ENCODE measurements at places on chromosomes 2 and 18.

DNA sequence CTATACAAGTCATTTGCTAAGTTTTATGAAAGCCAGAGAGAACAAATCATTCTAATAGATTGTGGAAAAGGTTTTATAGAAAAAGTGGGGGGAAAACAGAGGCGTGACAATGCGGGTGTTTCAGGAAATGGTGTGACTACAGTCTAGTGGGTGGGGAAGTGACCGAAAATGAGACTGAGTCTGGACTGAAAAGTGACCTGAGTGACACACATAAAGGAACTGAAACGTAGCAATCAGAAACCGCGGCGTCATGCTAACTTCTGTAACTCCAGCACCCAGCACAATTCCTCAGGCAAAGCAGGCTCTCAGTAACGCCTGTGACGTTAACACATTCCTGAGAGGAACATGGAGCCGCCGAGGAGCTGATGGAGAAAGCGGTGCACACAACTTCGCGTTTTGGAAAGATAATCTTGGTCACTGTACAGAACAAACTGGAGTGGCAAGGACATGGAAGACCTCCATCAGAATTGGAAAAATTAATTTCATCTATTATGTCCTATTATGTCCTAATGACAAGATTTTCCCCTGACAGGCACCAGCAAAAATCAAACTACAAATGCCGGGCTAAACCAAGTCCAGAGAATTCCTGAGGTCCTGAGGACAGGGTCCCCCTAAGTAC, 1.4 kb upstream of the CD226 start:
- peak; percentile 69 for DNase-seq

- DNase-seq: no peak
These were observed 47.6 kb upstream of the IL1R1 start for GRCh38 chr2:102094917-102095316.

- DNase-seq: no peak
These were observed 22.0 kb downstream of the AP1S3 start for GRCh38 chr2:223815186-223815883.

- no peak for DNase-seq
These were observed 384.0 kb upstream of the TMEFF2 start for GRCh38 chr2:192578780-192579179.

DNA sequence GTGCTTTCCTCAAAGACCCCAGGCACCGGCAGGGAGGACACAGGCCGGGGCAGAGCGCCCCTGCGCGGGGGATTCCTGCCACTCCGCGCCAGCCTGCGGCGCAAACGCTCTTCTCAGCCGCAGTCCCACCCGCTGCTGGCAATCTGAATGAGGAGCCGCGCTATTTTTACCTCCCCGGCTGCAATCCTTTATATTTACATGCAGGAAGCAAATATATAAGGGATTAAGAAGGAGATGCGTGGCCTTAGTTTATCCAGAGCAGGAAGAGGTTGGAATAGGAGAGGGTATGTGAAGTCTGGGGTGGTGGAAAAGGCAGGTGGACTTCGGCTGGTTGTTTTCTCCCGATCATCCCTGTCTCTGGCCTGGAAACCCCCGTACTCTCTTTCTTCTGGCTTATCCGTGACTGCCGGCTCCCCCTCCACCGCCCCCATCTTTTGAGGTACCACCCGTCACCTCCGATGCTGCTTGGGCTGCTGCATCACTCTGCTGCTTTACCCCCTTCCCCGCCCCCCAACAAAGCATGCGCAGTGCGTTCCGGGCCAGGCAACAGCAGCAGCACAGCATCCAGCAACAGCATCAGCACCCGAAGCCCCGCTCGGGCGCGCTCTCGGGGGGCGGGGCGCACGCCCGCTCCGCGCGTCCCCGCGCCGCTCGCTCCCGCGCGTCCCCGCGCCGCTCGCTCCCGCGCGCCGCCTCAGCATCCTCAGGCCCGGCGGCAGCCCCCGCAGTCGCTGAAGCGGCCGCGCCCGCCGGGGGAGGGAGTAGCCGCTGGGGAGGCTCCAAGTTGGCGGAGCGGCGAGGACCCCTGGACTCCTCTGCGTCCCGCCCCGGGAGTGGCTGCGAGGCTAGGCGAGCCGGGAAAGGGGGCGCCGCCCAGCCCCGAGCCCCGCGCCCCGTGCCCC, at the start of gene ADAM23:
ADAM23 (plus strand) TSS at position 700 of the 902 bp plus-strand sequence. CDS start 335 bp downstream, outside the sequence.
- DNase-seq: no peak

GRCh38 chr2:229586012-229586411, 128.3 kb downstream of the DNER start:
- DNase-seq: no peak

DNA sequence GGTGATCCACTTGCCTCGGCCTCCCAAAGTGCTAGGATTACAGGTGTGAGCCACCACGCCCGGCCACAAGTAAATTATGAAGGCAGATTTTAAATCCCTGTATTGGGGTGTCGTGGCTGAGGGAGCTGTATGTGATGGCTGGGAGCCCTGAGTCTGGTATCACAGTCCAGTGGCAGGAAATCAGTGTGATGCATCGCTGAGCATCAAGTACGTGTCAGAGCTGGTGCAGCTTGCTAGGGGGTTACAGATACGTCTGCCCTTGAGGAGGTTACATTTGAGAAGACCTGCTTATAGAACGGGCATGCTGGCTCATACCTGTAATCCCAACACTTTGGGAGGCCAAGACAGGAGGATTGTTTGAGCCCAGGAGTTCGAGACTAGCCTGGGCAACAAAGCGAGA, 4.3 kb downstream of the ENOSF1 start:
- DNase-seq: no peak

GRCh38 chr2:9405636-9406035, 17.7 kb downstream of the ITGB1BP1 start:
- DNase-seq: no peak

DNA sequence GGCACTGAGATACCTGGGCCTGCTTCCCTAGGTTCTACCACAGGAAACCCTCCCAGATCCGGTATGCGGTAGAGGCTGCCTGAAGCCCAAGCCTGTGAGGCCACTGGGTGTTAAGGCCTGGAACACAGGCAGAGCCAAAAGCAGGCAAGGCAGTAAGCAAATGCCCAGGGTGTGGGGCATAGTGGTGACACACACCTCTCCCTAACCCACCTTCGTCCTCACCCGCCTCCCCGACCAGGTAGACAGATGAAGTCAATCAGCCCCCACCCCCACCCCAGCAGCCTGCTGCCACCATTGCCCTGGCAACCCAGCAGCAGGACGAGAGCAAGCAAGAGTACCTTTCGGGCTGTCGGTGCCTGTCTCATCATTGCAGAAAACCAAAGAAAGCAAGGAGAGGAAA, 6.1 kb downstream of the DCTN1 start:
- DNase-seq: no peak

- no peak for DNase-seq
These were observed 874 bp downstream of the NDUFAF7 start for GRCh38 chr2:37232131-37232933.

DNA sequence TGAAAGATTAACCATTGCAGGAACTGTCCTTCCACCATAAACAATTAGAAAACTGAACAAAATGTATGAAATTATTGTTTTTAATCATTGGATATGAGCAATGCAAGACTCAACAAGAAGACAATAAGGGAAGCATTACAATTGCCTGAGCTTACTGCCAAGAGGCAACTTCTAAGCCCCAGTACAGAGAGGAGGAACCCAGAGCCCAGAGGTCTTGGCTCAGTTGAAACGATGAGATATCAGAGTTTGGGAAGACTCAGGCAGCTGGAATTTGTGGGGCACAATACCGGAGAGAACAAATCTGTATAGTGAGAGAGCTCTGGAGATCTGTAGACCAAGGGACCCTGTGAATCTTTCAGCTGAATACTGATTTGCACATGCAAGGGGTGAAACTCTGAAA, 80.6 kb upstream of the ZFP36L2 start:
- DNase-seq: no peak

DNA sequence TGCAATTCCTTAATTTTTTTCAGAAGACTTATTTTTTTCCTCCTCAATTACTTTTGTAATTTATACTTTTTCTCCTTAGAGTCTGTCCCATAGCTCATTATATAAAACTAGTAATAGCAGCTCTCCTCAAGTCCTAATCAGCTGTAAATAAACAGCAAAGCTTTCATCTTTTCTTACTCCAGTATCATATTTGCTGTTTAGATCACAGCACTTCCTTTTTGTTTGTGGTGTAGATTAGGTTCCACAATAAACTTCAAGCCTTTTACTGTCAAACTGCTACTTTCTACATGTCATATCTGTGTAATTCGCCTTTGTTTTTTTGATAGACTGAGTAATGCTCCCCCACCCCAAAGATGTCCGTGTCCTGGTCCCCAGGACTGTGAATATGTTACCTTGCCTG, 25.5 kb downstream of the GCG start:
- no peak for DNase-seq

- DNase-seq: no peak
These were observed 42.3 kb upstream of the ALPP start for GRCh38 chr2:232336241-232336736.

DNA sequence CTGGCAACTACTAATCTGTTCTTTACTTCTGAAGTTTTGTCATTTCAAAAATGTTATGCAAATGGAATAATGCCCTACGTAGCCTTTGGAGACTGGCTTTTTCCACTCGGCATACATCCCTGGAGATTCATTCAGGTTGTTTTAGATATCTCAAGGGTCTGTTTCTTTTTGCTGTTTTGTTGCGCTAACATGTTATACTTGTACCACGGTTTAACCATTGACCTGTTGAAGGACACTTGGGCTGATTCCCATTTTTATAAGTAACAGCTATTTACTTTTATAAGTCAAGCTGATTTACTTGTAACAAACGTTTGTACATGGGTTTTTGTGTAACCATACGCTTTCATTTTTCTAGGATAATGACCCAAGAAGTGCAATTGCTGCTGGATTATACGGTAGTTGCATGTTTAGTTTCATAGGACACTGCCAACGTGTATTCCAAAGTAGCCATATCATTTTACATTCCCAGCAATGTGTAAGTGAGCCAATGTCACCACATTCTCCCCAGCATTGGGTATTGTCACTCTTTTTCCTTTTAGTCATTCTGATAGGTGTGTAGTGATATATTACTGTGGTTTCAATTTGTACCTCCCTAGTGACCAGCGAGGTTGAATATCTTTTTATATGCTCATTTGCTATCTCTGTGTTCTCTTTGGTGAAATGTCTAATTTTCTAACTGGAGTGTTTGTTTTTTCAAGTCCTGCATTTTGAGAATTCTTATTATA, 36.5 kb upstream of the STAT4 start:
- no peak for DNase-seq

DNA sequence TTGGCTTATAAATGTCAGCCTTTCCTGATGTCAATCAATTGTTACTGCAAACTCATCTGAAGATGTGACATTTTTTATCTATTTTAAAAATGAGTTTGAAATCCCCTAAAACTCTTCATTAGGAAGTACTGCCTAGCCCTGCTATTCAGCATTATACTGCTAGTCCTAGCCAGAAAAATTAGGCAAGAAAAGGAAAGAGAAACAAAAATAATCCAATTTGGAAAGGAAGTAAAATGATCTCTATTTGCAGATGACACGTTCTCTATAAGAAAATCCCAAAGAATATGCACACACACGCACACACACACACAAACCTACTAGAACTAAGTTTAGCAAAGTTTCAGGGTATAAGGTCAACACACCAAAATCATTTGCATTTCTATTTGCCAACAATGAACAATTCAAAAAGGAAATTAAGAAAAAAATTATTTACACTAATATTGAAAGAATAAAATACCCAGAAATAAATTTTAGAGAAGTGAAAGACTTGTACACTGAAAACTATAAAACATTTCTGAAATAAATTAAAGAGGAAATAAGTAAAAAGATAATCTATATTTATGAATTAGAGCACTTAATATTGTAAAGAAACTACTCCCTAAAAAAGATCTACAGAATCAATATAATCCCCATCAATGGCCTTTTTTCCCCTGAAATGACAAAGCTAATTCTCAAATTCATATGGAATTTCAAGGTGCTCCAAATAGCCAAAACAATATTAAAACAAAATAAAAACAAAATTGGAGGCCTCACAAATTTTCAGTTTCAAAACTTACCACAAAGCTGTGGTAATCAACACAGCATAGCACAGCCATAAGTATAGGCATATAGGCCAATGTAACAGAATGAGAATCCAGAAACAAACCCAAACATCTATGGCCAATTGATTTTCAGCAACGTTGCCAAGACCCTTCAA, 433.7 kb upstream of the TRIB2 start:
- no peak for DNase-seq

DNA sequence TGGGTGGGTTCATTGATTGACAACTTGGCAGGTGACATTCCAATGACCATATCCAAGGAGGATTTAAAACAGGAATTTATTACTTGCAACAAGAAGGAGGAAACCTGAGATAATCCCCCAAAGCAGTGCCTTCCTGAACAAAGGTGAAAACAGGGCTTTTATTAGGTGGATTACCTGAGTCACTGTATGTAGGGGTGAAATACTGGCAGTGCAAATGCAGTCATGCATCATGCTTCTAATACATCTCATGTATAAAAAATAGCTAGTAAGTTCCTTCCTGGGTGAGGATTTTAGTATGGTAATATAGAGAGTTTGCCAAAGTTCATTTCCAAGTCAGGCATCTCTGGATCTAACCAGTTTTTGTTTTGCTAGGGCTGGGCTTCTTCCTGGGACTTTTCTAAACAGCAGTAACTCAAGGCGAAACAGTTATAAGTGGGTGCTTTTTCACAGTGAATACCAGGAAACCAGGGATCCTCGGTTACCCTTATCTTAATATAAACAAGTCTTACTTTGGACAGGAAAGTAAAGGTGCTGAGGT, 583.4 kb upstream of the LRRTM1 start:
- DNase-seq: no peak

- DNase-seq: peak; percentile 52
These were observed 74.6 kb downstream of the ASB1 start for GRCh38 chr2:238501311-238501710.

DNA sequence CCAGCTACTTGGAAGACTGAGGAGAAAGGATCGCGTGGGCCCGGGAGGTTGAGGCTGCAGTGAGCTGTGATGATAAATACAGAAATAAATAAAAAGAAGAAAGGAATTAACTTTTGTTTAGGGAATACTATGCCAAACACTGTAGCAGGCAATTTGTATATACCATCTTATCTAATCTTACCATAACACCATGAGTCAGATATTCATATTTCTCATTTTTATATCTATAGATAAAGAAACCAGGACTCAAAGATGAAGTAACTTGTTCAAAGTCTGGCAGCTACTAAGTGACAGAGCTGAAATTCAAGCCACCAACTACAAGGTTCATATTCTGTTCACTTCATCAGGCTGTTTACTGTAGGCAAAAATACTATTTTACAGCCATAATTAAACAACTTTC, 119.2 kb upstream of the SLC39A10 start:
- DNase-seq: no peak

GRCh38 chr2:191676790-191677645, 918 bp upstream of the NABP1 start:
- peak; percentile 86 for DNase-seq

GRCh38 chr2:99066075-99066958, 75.2 kb upstream of the C2orf15 start:
- DNase-seq: no peak

Measured in ascending aorta (tissue), 2 donors.